ENCODE measurements at places on chromosomes 4 and X.

- no peak for DNase-seq
These were observed 515.7 kb downstream of the BCOR start for GRCh38 chrX:39582091-39582490.

DNA sequence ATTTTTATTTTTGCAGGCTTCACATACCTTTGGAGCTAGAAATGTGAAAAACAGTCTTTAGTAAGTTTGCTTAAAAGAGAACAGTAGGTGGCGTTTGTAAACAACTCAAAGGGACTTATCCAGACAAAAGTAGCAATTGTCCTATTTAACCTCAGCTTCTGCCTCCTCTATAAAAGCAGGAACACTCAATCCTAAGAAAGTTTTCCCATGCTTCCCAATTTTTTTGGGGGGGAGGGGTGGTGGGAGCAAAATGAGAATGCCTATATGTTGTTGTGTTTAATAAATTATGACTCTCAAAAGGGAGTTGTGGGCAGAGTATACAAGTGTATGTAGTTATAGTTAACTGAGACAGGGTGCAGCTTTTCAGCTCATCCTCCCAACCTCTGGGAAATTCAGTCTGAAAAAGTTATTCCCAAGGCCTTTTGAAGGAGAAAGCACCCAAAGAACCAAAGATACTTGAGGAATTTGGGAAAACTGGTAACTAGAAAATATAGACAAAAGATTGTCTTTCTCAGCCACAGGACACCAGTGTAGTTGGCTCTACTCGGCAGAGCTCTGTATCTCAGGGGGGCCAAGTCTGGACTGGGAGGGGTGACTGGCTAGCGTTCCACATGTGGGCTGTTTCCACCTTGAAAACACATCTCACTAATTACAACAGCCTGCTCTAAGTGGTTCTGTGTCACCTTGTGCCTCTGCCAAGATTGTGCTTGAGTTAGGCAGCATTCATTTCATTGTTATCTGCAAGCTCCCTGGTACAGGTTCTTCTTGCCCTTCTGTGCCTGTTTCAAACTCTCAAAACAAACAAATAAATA lies 2.8 kb downstream of the SFRP2 start:
- DNase-seq, result peak; percentile 67

- DNase-seq, result no peak
These were observed 493.9 kb downstream of the TMA16 start for GRCh38 chr4:163988391-163988790.

- no peak for DNase-seq
These were observed 17.4 kb upstream of the ARMCX2 start for GRCh38 chrX:101677028-101677427.

- no peak for DNase-seq
These were observed 1300.9 kb upstream of the DIAPH2 start for GRCh38 chrX:95383778-95384177.

DNA sequence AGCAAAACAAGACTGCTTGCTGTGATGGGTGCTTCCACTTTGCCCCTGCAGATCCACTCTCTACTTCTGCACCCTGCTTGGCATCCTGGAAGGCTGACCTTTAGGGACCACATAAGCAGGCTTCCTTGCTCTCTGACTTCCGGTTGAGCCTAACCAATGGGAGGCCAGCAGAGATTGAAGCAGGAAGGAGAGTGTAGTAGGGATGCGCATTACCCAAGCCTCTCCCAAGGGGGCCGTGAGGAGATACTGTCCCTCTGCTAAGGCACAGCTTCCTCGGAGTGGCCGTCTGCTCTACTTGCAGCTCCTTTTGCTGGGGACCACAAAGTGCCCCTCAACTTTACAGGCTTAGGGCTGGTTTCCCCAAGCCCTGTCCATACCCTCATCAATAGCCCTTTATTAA lies 624.3 kb upstream of the TENM3 start:
- DNase-seq, result peak; percentile 71

DNA sequence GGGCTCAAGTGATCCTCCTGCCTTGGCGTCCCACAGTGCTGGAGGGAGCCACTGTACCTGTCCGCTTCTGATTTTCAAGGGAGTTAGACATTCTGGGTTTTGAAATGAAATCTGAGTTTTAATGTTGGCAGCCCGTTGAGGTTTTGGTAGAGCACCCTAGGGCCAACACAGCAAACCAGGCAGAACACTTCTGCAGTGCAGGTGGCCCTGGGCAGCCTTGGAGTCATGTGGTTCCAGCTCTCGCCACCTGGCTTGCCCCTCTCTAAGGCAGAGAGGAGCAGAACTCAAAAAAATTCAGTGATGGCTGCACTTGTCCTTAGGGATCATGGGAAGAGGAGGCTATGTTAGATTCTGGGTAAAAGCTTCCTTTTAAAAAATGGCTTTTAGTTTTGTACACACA lies 74.9 kb downstream of the CLDN34 start:
- DNase-seq, result no peak
